ENCODE measurements at places on chromosomes 5 and 9. TPM values are rescaled to one million over a fixed set of nuclear protein-coding genes. Genes with fewer than 3 reads are reported as not detected.

Gene GPBP1
- 49.5 TPM for total RNA-seq

Gene TRPM3
- total RNA-seq: under 0.01 TPM

Gene PROB1
- 1.2 TPM for total RNA-seq

Gene ENTREP1
- total RNA-seq: under 0.01 TPM

Gene QRFP
- total RNA-seq: not detected
